NCI-H1694 (cell line): ENCODE measurements at places on chromosomes 11 and 22.

DNA sequence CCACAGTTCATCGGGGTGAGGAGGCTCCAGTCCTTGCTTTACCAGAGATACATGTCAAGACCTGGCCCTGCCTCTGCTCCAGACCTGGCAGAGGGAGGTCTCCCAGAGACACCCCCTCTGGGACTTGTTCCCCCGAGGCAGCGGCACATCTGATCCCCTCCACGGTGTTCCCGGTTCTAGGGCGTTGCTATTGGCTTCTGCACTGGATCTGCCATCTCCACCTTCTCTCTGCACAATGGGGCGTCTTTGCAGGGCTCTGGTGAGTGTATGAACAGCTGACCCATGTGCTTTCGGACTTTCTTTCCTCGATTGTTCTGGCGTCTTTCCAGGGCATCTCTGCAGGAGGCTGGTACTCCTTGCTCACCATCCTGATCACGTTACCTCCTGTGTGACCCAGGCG, 930.4 kb downstream of the TBC1D22A start:
- DNase-seq: no peak

GRCh38 chr11:117677729-117678310, 119.2 kb downstream of the DSCAML1 start:
- DNase-seq: no peak

- DNase-seq: no peak
Observed at GRCh38 chr22:44764974-44765373, 12.6 kb downstream of the ARHGAP8 start.

GRCh38 chr11:134097166-134097565, 28.3 kb downstream of the JAM3 start:
- no peak for DNase-seq

GRCh38 chr11:26801601-26802000, 79.7 kb upstream of the SLC5A12 start:
- no peak for DNase-seq

DNA sequence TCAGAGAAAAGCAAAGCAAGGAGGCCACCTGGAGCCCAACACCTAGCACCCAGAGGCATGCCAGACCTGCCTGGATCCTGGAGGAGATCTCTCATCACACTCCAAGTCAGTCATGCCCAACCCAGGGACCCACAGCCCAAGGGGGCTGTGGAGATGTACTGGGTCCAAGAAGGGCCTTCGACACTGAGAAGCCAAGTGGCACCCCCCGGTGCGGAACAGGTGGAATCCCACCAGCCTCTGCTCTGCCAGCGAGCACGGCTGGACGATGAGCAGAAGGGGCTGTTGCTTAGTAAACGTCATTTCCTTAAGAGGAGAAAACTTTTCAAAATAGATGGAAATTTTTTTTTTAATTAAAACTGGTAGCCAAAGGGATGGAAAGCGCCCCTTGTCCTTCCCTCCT, 171.9 kb upstream of the GRK3 start:
- no peak for DNase-seq

- no peak for DNase-seq
Observed at GRCh38 chr11:131802440-131803115, 432.2 kb downstream of the NTM start.

GRCh38 chr11:108472681-108473080, 5.4 kb upstream of the C11orf65 start:
- no peak for DNase-seq

GRCh38 chr11:109788948-109789490, 304.2 kb upstream of the ZC3H12C start:
- no peak for DNase-seq

DNA sequence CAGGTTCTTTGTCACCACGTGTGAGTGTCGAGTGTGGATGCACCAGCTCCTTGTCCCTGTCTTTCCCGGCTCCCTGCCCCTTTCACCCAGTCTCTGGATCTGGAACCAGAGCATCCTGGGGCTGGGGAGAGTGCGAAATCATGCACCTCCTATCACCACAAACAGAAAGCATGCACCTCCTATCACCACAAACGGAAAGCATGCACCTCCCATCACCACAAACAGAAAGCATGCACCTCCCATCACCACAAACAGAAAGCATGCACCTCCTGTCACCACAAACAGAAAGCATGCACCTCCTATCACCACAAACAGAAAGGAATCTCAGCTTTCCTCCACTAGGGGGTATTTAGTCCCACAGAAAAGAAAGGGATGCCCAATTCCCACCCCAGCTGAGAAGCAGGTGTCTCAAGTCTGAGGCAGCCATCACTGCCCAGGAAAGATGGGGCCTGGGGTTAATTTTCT, 5.9 kb upstream of the GLB1L3 start:
- no peak for DNase-seq

DNA sequence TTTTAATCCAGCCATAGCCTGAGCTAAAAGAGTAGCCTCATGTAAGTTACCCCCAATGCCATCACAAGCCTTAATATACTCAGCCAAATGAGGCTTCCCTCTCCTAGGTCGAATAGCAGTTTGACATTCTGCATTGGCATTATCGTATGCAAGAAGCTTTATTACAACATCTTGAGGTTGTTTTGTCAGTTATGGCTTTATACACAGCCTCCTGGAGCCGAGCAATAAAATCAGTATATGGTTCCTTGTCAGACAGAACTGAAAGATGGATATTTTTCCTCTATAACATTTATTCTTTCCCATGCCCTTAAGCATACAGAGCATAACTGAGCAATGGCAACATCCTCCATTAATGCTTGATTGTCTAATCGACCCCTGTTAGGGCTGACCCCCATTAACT, 5.4 kb upstream of the DNAJB13 start:
- no peak for DNase-seq

DNA sequence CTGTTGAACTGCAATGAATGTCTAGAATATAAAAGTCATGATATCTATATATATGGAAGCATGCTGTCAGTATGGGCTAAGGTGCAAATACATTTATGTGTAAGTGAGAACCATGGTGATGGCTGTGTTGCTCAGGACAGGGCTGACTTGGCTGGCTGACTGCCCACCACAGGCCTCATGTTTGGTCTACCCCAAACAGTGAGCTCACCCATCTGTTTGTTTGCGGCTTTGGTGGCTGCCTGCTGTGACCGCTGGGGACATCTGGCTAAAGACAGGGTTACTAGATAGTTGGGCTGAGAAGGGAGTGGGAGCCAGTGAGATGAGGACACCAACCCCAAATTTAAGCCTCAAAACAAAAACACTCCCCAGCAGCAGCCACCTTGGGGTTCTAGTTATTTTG, 6.3 kb downstream of the CD44 start:
- no peak for DNase-seq

- DNase-seq: no peak
Observed at GRCh38 chr22:40221055-40221414, 43.3 kb downstream of the TNRC6B start.

GRCh38 chr22:17576470-17576869, 13.2 kb downstream of the SLC25A18 start:
- no peak for DNase-seq

DNA sequence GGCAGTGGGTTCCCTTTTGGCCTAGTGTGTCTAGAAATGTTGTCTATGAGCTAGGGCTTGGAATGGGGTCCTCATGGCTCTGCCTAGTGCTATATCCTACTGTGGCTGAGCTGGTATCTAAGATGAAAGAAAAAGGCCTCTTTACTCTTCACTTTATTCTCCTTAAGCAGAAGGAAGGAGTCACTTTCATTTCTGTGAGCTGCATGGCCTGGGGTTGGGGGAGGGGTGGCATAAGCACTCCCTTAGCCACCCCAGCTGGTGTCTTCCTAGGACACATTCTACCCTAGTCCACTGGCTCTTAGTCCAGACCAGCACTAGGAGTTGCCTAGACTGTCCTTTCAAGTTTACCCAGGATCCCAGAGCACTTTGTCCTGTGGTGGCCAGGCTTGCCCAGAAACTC, 1148.9 kb upstream of the CNTN5 start:
- no peak for DNase-seq

- DNase-seq: no peak
Observed at GRCh38 chr22:38638728-38639127, 17.5 kb downstream of the FAM227A start.

DNA sequence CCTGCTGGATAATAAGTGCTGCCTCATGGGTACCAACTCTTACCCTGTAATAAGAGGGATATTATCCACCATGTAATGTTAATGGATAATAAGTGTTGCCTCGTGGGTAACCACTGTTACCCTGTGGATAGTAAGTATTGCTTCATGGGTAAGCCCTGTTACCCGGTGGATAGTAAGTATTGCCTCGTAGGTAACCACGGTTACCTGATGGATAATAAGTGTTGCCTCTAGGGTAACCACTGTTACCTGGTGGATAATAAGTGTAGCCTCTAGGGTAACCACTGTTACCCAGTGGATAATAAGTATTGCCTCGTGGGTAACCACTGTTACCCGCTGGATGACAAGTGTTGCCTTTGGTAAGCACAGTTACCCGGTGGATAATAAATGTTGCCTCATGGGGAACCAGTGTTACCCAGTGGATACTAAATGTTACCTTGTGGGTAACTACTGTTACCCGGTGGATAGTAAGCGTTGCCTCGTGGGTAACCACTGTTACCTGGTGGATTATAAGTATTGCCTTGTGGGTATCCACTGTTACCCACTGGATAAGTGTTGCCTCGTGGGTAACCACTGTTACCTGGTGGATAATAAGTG, 18.6 kb upstream of the NXPE4 start:
- no peak for DNase-seq

DNA sequence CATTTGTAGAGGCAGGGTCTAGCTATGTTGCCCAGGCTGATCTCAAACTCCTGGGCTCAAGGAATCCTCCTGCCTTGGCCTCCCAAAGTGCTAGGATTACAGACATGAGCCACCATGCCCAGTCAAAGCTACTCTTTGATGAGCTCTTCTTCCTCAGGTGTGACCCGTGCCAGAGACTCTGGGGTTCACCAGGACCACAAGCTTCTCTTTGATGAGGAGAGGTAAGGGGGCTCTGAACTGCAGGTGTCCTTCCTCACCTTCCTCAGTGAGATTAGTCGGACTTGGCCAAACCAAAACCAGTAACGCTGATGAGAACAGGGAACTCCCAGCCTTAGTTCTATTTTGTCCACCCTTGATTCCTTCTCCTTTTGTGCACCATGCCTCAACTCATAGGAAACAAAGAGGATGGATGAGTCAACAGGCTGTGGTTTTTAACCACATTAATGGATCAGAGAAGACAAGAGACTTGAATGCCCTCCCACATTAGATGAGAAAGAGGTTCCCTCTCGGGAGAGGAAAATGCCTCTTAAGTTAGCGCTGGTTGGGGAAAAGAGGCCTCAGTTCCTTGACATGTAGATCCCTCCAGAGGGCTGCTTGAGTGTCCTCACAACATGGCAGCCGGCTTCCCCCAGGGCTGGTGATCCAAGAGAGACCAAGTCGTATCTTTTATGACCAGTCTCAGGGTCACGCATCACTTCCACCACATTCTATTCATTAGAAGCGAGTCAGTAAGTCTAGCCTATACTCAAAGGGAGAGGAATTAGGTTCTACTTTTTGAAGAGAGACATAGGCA, 25.7 kb upstream of the CTR9 start:
- DNase-seq: no peak

DNA sequence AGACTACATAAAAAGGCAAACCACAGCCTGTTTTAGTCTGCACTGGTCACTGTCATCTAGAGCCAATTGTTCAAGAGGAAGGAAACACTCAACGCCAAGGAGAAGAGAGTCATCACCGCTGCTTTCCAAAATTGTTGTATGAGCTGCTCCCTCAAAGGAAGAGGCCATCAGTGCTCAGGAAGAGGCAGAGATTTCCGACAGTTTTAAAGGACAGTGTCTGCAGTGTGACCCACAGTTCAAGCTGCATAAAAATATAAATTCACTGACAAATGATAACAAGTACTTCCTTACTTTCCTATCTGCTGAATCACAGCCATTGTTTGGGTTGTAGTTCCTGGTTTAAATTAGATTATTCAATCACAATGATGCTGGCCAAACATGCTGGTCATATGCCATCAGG, 16.4 kb downstream of the PRCP start:
- no peak for DNase-seq

GRCh38 chr11:28842716-28843115, 734.5 kb downstream of the METTL15 start:
- no peak for DNase-seq

GRCh38 chr22:31302537-31302936, 10.2 kb upstream of the PIK3IP1 start:
- no peak for DNase-seq

GRCh38 chr11:83156144-83156995, 561 bp upstream of the PCF11 start:
- DNase-seq: peak; percentile 99

- no peak for DNase-seq
Observed at GRCh38 chr22:46668116-46668515, 47.9 kb downstream of the GRAMD4 start.

DNA sequence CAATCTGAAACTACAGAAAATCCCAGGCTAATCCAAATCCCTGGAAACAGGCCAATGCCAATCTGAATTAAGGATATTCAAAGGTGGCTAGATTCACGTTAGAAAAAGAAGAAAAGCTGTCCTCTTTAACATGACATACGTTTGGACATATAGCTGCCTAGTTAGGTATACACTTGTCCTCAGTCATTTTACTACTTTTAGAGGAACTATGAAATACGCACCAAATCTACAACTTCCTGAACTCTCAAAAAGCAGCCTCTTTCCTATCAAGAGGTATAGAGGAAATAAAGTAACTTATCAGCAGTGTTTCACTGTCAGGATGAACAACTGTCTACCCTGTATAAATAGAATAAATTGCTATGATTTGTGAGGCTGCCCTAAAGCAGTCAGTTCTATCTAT, 24.0 kb downstream of the KMT5B start:
- DNase-seq: no peak

GRCh38 chr11:65558930-65559509, 861 bp upstream of the LTBP3 start:
- no peak for DNase-seq

DNA sequence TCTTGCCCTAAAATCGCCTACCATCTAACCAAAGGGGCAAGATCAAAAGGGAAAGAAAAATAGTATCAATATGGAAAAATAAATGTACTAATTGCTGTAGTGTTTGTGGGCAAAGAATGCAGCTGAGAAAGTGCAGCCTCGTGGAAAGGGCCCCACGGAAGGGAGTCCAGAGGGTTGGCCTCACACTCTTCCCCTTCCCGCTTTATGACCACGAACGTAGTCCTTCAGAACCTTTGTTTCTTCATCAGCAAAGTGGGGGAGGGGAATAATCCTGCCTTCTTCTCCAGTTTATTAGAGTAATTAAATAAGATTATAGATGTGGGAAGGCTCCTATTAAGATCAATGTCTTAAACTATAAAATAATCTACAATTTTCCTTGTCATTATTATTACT, 41.0 kb downstream of the FLI1 start:
- DNase-seq: no peak

GRCh38 chr11:16124390-16124789, 232.0 kb downstream of the SOX6 start:
- DNase-seq: no peak

GRCh38 chr11:62153617-62154016, 29.8 kb downstream of the INCENP start:
- DNase-seq: no peak

- DNase-seq: no peak
Observed at GRCh38 chr22:39133871-39134270, 18.6 kb downstream of the CBX7 start.
